ENCODE measurements at places on chromosomes 12 and 14.

- peak; percentile 45 for DNase-seq
Observed at GRCh38 chr12:21539797-21540196, 13.7 kb downstream of the SPX start.

DNA sequence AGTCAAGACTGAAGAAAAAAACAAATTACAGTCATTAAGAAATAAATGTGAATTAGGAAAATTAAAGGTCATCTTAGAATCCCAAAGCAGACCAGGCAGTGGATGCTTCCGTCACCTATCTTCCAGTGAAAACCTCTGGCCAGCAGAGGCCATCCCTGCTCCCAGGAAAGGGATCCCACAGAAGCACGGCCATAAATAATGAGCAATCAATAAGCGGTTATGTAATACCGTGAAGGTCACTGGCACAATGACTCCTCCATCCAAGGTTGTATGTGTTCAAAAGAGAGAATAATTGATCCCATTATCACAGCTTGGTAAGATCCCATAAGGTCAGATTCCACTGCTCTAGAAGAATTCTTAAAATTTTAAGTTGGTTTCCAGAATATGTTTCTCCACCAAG is 85.7 kb downstream of the PPP2R5E start:
- no peak for DNase-seq

DNA sequence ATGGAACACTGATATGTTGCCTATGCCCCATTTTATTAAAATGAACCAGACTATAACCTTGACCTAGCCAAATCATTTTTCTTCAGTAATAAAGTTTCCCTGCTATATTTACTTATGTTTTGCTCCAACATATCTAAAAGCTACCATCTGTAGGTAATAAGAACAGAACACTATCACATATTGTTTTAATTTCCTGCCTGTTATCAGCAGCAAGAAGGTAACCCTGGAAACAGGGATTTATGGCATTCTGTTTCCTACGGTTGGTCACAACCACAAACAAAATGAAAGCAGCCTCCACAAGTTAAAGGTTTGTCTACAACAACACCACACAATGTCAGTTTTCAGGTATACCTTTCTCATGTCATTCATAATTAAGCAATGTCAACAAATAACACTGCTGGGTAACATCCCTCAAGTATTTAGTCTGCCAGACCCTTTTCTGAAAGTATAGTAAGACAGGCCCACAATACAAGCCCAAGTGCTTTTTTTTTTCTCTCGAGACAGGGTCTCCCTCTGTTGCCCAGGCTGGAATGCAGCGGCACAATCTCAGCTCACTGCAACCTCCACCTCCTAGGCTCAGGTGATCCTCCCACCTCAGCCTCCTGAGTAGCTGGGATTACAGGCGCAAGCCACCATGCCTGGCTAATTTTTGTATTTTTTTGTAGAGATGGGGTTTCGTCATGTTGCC is 25.5 kb downstream of the GCH1 start:
- no peak for DNase-seq

DNA sequence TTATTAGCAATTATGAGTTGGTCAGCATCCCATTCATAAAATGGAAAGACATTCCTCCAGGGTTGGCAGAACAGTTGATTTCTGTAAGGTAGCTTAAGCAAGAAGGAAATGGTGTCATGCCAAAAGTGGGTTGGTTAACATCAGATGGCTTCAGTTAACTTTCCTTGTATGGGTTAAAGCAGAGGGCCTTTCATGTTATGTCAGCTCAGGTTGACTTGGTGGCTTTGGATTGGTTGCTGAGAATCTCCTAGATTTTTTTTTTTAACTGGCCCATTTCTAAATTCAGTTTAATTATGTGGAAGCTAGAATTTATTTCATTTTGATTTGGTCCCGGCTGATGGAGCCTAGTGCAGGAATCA is 87.8 kb downstream of the BBS10 start:
- DNase-seq, result peak; percentile 62

DNA sequence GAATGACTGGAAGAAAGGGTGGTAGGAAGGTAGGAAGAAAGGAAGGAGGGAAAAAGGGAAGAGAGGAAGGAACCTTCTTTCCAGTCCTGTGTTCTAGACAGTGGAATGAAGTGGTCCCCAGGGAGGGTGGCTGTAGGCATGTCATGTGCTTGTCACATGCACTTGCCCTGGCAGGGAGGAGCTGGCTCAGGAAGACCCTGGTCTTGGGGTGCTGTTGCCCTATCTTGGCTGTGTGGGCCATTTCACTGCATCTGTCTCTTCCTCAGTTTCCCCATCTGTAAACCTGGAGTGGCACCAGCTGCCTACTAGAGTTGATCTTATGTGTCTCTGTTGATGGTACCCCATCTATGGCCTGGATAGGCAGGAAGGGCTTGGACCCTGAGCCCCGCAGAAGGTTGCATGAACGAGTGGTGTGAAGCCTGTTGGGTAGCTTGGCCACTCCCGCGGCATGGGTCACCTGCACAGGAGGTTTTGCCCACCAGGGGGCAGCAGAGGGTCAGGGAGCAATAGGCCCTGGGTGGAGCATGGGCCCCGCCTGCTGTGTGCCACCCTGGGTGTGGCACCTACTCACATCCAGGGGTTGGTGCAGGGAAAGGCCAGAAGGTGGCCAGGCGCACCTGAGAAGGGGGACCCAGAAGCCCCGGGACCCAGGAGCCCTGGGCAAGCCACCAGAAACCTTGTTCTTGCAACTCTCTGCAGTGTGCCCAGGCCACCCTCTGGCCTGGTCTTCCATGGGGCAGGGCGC is 25.1 kb downstream of the MEG3 start:
- peak; percentile 27 for DNase-seq

DNA sequence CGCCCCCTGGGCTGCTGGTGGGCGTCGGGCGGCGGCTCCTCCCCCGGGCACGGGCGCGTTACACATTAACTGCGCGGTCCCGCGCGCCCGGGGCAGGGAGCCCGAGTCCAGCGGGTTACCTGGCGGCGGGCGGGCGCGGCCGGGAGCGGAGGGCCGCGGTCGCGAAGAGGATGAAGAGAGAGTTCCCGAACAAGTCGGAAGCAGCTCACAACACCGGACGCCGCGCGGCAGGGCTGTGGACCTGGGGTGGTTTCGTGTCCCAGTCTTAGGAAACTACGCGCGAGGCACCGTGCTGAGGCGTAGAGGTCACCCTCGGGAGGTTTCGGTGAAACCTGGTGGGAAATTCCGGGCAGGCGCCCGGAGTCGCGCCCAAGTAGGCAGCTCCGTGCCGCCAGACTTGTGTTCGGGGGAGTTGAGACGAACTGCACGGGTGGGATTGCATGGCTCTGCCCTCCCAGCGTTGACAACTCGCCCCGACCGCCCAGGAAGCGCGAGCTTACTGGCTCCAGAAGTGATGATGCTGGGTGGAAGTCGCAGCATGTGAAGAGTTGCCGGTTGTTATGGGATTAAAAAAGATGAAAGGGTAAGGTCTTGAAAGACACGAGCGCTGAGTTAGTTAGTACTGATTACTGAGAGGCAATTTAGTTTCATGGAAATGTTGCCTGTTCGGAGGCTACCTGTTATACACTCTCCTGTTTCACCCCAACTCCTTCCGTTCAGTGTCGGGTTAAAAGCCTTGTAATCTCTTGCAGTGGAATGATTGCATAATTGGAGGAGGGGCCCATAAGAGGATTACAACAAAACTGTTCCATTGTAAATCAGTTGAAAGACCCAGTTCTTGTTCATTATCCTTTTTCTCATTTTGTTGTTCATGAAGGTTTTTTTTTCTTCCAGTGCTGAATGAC is 879 bp downstream of the RAB3IP start:
- peak; percentile 86 for DNase-seq

- no peak for DNase-seq
Observed at GRCh38 chr14:89040080-89040459, 215.6 kb downstream of the TTC8 start.

- peak; percentile 89 for DNase-seq
Observed at GRCh38 chr14:72962829-72963312, 36.6 kb downstream of the DCAF4 start.
